Stimulated activated CD4-positive, alpha-beta T cell treated with anti-CD3 and anti-CD28 coated beads, Interleukin-1b, Interleukin-23, amount 100 ng/mL, for 1 hour (primary cell): ENCODE measurements at places on chromosomes 11 and 22.
A peak's percentile ranks its signal among the peaks of the same experiment; 100 is the strongest.

DNA sequence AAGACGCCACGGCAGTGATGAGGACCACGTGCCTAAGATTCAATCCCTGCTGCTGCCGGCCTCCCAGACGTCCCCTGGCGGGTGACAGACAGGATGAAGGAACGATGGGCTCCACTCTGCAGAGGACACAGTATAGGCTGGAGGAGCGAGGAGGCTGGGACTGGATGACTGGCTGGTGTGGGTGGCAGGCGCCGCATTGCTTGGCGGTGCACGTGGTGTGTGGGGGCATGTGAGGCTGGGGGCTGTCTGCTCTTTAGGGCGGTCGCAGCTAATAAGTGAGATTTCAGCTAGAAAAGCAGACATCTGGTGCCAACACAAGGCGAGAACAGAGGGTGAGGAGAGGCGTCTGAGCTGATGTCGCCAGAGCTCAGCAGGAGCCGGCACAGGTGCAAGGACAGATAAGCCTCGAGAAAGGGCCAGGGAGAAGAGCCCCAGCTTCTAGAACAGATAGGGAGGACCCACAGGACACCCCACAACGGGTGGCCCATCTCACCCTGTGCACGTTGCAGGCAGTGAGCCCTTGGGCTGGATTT lies 33.2 kb downstream of the TSPAN4 start:
- DNase-seq, result no peak

DNA sequence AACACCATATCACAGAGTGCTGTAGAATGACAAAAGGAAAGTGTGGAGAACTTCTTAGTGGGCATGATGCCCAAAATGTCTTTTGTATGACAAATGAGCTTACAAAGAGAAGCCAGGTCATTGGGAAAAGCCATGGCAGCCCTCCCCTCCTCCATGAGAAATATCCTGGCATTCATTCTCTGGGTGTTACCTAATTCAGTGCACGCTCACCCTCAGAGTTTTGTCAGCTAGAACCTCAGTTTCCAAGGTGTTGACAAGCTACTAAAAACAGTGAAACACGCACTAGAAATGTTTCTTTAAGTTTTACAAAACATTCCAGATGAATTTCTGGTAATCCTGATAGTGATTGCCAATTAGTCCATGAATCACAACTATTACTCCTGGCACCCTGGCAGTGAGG lies 105.4 kb upstream of the FSHB start:
- no peak for DNase-seq

GRCh38 chr22:22075382-22076163 lies 93.0 kb upstream of the TOP3B start:
- no peak for DNase-seq

DNA sequence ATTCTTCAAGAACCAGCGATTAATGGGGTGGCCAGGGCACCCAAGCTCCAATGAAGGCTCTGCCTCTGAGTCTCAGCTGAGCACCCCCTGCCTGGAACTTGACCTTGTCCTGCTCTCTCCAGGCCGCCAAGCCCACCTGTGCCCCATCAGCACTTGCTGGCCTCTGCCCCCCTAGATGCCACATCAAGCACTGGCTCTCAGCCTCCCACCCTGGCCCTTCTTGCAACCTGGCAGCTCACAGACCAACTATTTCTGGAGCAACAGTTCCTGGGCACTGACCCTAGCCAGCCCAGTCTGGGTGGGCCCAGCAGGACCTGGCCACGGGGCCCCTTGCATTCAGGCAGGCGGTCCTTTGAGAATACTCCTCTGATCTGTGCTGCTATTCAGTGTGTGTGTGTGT lies 98.8 kb upstream of the PITPNB start:
- DNase-seq, result no peak

DNA sequence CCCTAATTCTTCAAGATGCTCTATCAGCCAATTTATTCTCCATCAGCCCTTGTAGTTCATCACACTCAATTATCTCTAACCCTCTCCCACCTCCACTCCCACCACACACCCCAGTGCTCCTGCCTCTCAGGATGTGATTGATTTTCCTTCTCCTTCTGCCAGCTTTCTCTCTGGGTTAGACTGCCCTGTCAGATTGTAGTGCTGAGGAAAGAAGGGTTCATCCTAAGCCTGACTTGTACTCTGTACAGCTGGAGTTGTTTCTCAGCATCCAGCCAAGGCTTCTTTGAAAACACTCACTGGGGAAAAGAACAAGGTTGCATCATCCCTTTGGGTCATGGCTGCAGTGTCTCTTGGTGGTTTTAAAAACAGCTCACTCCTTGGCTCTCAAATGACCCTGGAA lies 61.2 kb downstream of the CECR2 start:
- no peak for DNase-seq

DNA sequence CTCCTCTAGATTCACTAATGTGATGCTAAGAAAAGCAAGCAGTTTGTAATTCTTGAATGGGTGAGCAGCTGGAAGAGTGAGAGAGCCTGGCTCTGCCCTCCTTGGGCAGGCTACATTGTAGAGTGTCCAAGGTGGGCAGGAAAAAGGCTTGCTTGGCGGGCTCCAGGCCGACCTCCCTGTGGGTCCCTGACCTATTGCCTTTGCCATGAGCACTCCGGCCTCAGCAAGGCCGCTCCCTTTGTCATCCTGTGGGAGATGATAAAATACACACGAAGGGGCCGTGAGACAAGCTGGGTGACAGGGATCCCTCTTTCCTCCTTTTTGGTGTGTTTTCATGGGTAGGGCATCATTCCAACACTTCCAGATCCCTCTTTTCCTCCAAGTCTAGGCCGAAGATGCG lies 41.8 kb downstream of the TIMP3 start:
- no peak for DNase-seq

- peak; percentile 25 for DNase-seq
Measured at GRCh38 chr22:45318558-45319323, 9.0 kb downstream of the FAM118A start.

- no peak for DNase-seq
Measured at GRCh38 chr22:17724241-17724640, 50.0 kb downstream of the BID start.

- DNase-seq, result no peak
Measured at GRCh38 chr11:128840783-128841182, 26.3 kb downstream of the KCNJ1 start.

DNA sequence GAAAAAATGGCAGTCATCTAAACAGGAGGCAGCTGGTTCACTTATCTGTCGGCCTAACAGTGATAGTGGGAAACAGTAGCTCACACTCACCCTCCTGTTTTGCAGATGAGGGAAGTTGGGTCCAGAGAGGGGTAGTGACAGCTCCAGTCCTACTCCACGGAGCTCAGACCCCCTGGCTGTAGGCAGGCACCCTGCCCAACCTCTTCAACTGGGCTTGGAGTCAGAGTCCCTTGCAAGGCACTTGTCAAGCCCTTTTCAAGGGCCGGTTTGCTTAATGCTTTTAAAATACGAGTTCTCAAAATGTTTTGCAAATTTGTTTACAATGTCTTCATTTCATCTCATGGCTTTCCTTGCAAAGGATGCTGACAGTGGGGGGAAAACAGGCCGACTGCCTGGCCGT lies 75.1 kb downstream of the BMAL1 start:
- no peak for DNase-seq

- DNase-seq, result no peak
Measured at GRCh38 chr11:112298535-112298934, 37.9 kb upstream of the PLET1 start.
